ENCODE measurements at places on chromosomes 2 and 18.

DNA sequence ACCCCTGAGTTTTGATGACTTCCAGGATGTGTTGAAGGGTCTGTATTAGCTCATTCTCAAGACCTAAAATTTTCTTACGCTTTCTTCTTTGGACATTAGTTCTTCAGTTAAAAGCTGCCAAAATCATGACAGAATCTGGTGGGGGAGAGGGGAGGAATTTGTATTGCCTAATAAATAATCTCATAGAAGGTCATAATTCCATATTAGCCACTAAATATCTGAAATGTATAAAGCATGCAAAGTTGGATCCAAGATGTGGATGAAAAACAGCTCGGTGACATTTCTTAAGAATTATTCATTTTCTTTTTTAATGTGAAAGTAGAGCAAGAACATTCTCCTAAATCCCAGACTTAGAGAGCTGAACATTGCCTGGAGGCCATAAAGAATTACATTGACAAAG lies 120.1 kb downstream of the MMADHC start:
- no peak for DNase-seq

- no peak for DNase-seq
Observed at GRCh38 chr2:45612731-45613130, 1.7 kb upstream of the SRBD1 start.

- no peak for DNase-seq
Observed at GRCh38 chr2:28637066-28638047, 114.3 kb upstream of the PPP1CB start.

- no peak for DNase-seq
Observed at GRCh38 chr2:64875368-64875767, 113.8 kb upstream of the SLC1A4 start.

GRCh38 chr2:238924796-238925195 lies 76.9 kb downstream of the TWIST2 start:
- DNase-seq, result no peak

- no peak for DNase-seq
Observed at GRCh38 chr18:23921716-23922285, 92.8 kb upstream of the TTC39C start.

GRCh38 chr18:36476433-36476832 lies 178.9 kb downstream of the FHOD3 start:
- DNase-seq, result no peak

- no peak for DNase-seq
Observed at GRCh38 chr2:232741294-232741693, 35.1 kb downstream of the KCNJ13 start.

DNA sequence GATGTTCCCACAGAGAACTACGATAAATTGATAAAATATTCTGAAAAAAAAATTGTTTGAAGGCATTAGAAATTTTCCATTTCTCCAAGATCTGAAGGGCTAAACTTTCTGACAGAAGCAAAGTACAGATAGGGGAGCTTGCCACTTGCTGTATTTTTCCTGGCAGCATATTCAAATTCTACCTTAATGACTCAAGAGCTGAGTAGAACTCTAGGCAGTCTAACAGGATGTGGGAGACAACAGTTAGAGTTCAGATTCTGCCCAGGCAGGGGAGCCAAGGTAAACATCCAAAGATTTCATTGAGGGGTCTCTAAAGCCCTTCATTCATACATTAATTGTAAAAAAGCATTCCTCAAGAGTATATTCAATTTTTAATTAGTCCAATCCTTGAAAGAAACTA lies 46.0 kb upstream of the RIT2 start:
- DNase-seq, result peak; percentile 28

- no peak for DNase-seq
Observed at GRCh38 chr18:24055878-24056277, 41.3 kb downstream of the TTC39C start.

- DNase-seq, result no peak
Observed at GRCh38 chr2:145653553-145653952, 1133.6 kb upstream of the ZEB2 start.
